ENCODE measurements at places on chromosomes 3 and 15.

DNA sequence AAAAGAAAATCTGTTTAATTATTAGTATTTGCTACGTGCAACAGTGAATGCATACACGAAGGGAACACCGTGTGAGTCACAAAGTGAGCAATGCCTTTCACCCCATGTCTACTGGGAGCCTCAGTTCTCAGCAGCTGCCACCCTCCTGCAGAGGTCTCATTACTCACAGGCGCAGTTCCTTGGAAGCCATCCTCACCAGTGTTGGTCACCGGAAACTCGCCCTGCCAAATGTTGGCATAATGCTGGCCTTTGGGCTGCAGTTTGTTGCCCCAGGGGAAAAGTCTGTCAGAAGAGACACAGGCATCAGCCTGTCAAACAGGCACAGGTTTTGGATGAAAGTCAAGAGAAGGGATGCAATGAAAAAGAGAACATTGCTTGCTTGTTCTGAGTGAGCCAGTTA lies 50.1 kb downstream of the SUMF1 start:
- no peak for DNase-seq

DNA sequence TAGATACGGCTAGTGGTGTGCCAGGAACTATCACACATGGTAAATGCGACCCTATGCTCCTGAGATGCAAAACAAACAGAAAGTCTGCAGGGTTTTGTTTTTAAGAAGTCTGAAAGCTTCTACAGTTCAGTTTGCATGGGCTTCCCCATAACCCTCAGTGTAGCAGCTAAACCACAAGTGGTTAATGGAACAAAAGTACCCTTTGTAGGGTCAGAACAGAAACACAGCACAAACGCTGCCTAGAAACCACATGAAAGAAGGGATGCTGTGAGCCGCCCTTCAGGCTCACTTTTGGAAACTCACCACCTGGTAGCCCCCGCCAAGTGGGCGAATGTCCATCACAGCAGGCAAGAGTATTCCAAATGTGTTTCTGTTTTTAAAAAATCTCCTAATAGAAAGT lies 46.2 kb downstream of the CTDSPL start:
- no peak for DNase-seq

DNA sequence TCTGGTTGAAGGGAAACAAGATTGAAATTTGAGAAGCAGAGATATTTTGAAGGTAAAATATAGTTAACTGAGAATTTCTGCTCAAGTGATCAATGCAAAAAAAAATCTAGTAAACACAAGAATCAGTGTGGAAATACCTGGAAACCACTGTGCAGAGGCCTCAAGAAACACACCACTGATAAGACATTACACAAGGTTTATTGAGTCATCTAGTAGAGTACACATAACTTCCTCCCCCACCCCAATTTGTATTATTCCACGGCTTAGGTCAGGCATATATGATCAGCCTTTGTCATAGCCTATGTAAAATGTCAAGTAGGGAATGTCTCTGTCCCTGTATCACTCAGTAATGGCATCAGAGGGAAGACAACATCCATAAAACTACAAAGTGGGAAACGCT lies 447.8 kb upstream of the BCHE start:
- no peak for DNase-seq

GRCh38 chr3:197749315-197749600 lies 425 bp upstream of the FYTTD1 start:
- DNase-seq, result peak; percentile 43

- DNase-seq, result no peak
These were observed 85.1 kb downstream of the PDCD6IP start for GRCh38 chr3:33883538-33883950.

- DNase-seq, result no peak
These were observed 215.1 kb upstream of the UBE2E1 start for GRCh38 chr3:23590424-23591273.

All from stimulated activated CD4-positive, alpha-beta T cell treated with anti-CD3 and anti-CD28 coated beads, Interleukin-4, amount 100 ng/mL, for 48 hours (primary cell).